ENCODE measurements at places on chromosomes 5 and 9.

- DNase-seq: no peak
These were observed 211.3 kb upstream of the IRX4 start for GRCh38 chr5:2093859-2094615.

DNA sequence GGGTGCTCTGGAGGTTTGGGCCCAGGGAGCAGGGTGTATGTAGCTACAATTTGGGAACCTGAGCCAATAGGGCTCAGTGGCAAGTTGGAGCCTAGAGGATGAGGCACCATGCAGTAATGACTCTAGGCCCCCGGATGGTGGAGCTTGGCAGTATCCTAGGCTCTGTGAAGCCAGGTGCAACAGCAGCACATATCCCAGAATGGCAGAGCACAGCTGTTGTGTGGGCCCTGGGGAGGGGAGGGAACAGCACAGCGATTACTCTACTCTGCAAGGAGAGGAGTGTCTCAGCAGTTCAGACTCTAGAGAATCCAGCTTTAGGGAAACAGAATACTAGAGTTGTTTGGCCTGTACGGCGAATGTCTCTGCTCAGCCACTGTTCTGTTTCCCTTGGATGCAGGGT is 56.1 kb downstream of the LRRTM2 start:
- DNase-seq: no peak

DNA sequence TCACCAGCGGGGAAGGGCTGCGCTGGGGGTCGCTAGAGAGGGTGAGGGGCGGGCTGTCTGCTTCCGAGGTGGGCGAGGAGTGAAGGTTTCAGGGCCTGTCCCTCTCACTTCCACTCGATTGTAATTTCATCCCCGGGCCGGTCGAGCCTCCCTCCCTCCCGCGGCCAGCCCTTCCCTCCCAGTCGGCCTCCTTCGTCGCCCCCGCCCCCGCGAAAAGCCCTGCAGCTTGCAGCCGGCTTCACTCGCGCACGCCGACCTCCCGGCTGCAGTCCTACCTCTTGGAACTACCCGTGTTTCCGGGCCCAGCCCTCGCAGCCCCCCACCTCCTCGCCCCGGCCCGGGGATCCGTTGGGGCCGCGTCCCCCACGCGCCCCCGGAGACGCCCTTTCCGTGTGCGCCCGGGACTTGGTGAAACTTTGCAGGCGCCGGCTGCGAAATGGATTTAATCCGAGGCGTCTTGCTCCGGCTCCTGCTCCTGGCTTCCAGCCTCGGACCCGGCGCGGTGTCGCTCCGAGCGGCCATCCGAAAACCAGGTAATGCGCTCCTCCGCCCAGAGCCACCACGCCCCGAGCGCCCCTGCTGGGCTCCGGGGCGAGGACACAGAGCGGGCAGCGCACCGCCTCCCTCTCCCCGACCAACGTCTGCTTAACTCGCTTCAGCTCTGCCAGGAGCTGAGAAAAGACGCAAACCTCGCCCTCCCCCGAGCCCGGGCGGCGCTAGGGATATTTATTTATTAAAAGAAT is at the start of gene EGFLAM:
EGFLAM (plus strand) TSS at position 241 of the 743 bp plus-strand sequence; CDS start at position 437, 196 bp downstream.
- DNase-seq: no peak

DNA sequence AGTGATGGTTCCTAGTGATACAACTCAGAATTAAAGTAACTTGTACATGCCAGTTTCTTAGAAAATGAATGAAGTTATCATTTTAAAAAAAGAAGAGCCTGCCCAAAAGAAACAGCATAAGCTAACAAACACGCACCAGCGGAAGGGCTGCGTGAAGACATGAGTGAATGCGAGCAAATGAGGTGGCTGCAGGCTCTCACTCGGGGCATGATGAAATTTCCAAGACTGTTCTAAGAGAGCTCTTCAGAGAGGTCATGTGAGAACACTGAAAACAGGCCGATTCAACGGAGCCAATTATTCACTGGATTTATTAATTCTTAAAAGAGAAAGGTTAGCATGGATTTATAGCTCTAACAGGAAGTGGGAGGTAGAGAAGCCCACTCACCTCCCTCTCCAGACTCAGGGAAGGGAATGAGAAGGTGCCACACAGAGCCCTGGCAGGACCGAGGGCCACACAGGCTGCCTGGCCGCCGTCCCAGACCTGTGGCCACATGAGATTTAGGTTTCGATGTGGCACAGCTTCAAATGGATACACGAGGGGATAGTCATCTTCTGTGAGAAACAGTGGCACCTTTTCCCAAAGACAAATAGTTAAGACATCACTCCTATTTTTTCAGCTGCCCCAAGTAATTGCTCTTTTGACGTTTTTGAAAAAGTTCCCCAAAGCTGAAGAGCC is 55.5 kb downstream of the HABP4 start:
- no peak for DNase-seq

- no peak for DNase-seq
These were observed 470.7 kb upstream of the GRIN3A start for GRCh38 chr9:102209176-102209575.

- no peak for DNase-seq
These were observed 153.7 kb downstream of the TLE1 start for GRCh38 chr9:81535542-81536241.

Data from activated effector memory CD4-positive, alpha-beta T cell treated with Interleukin-2 at 50 U/mL for 16 hours (primary cell).